ENCODE measurements at places on chromosomes 4 and X.

DNA sequence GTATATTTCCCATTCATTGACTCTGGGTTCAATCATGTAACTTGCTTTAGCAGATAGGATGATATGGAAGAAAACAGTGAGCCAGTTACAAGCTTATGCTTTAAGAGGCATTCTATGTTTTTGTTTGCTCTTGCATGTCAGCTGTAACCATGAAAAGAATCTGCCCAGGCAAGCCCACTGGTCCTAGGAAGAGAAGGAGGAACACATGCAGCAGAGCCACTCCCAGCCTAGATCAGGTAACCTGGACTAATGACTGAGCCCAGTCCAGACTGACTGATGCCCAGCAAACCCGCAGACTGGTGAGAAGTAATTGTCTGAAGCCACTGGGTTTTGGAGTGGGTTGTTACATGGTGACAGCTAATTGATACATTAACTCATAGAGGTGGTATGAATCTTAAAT, 167.9 kb downstream of the COL4A6 start:
- H3K27ac ChIP-seq, result no peak overlapping the region
- no peaks in the 10 kb centered on the region for H3K27me3 ChIP-seq

GRCh38 chr4:83536362-83537272, 709 bp downstream of the GPAT3 start:
- peak overlapping the region; percentile 71 for H3K27ac ChIP-seq
- H3K4me1 ChIP-seq, result peaks cover 7% of the 10 kb centered on the region
- H3K27me3 ChIP-seq, result no peaks in the 10 kb centered on the region

DNA sequence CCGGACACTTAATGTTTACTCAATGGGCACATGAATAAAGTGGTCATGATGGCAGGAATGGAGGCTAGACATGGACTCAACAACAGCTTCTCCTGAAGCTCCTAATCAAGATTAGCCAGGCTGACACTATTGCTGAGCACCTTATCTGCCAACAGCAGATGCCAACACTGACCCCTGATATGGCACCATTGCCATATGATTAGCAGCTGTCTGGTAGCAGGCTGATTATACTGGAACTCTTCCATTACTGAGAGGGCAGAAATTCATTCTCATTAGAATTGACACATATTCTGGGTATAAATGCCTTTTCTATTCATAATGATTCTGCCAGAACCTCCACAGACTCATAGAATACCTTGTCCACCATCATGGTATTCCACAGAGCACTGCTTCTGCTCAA, 18.4 kb upstream of the AFF1 start:
- no peak overlapping the region for H3K4me3 ChIP-seq
- no peaks in the 10 kb centered on the region for H3K4me1 ChIP-seq
- no peaks in the 10 kb centered on the region for H3K36me3 ChIP-seq
- no peak overlapping the region for H3K27ac ChIP-seq
- no peak for DNase-seq

DNA sequence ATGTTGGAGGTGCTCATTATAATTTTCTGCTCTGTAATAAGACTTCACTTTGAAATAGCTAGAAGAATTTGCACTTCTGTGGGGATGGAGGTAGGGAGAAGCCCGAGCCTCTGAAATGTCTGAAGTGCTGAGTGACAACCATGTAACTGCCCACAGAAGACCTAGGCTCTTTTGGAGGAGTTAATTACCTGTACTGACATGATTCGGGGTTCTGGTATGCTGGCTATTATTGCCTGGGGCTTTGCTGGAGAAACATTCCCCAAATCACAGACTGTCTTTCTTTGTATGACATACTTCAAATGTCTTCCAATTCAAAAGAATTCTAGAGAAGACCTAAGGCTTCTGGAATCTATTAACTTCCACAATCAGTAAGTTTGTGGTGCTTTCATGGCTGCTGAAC, 211.2 kb upstream of the POF1B start:
- no peak for DNase-seq
- no peaks in the 10 kb centered on the region for H3K36me3 ChIP-seq
- H3K4me3 ChIP-seq, result no peak overlapping the region
- no peaks in the 10 kb centered on the region for H3K27me3 ChIP-seq
- no peaks in the 10 kb centered on the region for H3K4me1 ChIP-seq
- H3K27ac ChIP-seq, result no peak overlapping the region

GRCh38 chrX:140360284-140360683, 144.6 kb downstream of the SOX3 start:
- no peaks in the 10 kb centered on the region for H3K4me1 ChIP-seq
- DNase-seq, result no peak
- no peak overlapping the region for H3K4me3 ChIP-seq
- no peak overlapping the region for H3K27ac ChIP-seq
- no peaks in the 10 kb centered on the region for H3K27me3 ChIP-seq
- H3K36me3 ChIP-seq, result no peaks in the 10 kb centered on the region
